ENCODE measurements at places on chromosomes 2 and 18.

- no peak for DNase-seq
Observed at GRCh38 chr2:109457794-109458193, 156.0 kb downstream of the SEPTIN10 start.

DNA sequence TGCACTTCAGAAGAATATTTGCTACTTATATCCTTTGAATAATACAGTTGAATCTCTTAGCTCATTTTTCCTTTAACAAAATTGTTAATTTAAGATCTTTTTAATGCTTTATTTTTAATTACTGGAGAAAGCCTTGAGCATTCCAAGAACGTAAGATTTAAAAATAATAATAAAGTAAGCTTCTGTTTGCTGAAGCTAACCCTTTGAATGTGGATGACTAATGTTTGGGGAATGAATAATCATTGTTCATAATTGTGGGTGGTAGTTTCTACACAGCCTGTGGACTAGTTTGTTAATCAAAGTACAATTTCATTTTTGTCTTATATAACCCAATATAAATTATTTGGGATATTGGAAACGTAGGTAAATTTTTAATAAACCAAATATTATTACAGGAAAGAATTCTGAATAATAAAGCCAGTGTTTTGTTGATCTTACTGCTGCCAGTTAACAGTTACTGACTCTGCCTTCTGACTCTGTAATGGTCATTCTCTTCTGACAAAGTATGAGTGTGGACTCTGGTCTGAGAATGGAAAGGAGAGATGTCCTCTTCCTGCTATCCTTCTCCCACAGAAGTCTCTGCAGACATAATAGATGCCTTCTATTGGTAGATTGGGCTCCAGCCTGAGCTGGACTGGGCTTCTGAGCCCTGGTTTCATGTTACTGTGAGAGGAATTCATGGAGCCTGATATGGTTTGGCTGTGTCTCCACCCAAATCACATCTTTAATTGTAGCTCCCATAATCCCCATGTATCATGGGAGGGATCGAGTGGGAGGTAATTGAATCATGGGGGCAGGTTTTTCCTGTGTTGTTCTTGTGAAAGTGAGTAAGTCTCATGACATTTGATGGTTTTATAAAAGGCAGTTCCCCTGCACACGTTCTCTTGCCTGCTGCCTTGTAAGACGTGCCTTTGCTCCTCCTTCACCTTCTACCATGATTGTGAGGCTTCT is 292.7 kb upstream of the SLC39A10 start:
- DNase-seq, result no peak

GRCh38 chr18:42363446-42364441 is 408.7 kb downstream of the PIK3C3 start:
- no peak for DNase-seq

- DNase-seq, result no peak
Observed at GRCh38 chr2:60414495-60415138, 138.8 kb downstream of the BCL11A start.

- peak; percentile 32 for DNase-seq
Observed at GRCh38 chr18:50836521-50836957, 16.7 kb upstream of the MRO start.

GRCh38 chr2:241091201-241091600 is 10.9 kb downstream of the MTERF4 start:
- DNase-seq, result no peak

DNA sequence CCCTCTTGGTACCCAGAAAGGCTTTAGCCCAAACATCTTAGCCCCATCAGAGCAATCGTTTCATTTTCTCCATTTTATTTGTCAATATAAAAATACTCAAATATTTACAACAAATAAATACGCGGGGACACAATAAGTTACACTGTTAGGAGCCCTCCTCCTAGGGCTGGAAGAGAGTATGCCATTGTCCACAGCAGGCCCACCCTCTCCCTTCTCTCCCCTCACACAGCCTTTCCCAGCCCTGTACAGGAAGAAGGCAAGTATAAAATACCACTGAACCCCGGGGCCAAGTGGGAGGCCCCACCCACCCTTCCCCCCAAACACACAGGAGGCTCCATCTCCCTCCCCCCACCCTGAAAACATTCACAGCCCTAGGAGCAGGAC is 1.9 kb upstream of the ANKRD39 start:
- no peak for DNase-seq

DNA sequence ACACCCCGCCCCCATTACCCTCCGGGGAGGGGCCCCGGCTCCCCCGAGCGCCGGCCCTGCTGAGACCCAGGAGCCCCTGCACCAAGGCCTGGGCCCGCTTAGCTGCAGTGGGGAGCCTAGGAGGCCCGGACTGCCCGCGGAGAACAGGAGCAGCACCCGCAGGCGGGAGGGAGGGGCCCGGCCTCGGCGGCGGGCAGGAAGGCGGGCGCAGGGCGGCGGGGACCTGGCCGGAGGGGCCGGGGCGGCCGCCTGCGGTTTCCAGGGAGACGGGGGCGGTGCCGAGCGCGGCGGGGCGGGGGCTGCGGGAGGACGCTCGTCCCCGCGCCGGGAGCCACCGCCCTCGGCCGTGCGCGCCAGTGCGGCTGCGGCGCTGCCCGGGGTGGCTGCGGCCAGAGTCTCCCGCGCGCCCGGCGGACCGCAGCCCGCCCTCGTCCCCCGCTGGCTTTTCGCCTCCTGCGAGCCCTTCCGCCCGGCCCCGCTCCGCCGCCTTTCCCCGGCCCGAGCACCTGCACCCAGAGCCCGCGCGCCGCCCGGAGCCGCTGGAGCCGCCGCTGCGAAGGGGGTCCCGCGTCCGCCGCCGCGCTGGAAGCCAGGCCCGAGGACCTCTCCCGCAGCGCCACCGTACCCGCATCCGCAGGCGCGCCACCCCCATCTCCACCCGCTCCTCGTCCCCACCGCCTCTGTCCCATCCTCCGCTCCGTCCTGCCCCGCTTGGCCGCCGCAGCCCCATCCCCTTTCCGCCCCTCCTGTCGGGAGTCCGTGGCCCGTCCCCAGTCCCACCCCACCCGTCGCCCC is 17.2 kb downstream of the GPC1 start:
- DNase-seq, result no peak

DNA sequence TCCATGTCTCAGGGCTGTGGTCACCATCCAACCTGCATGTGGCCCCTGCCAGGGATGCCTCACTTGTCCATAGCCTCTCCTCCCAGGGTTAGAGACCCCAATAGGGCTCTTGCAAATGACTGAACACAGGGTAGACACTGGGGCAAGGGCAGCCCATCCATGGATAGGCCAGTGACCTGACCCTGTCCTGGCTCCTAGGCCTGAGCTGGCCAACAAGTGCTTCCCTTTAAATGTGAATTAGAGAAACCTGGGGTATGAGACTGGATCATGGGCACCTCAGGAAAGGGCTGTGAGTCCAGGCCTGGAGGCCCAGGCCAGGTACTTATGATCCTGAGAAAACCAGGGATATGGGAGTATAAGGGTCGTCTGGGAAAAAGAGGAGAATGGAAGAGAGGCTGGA is 64.5 kb downstream of the COPS8 start:
- DNase-seq, result no peak

DNA sequence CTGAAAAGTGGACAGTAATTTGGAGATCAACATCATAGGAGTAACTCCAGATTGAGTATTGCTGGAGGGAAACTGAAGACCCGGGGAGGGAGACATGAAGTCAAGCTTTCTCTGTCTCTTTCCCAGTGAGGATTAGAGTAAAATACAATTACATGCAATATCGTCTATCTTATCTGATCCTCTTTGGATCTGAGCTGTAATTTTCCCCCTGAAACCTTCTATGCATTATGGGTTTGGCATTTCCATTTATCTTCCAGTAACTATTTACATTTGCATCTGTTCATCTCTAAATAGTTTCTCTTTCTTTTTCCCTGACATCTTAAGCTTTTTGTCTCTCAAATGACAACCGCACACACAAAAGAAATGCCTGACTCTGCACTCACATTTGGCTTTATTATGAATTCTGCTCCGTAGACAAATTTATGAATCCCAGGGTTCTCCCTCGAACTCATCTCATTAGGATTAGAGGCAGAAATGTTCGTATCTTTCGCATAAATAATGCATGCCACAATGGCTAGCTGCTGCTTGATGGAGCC is 113.1 kb downstream of the SPP2 start:
- DNase-seq, result no peak

DNA sequence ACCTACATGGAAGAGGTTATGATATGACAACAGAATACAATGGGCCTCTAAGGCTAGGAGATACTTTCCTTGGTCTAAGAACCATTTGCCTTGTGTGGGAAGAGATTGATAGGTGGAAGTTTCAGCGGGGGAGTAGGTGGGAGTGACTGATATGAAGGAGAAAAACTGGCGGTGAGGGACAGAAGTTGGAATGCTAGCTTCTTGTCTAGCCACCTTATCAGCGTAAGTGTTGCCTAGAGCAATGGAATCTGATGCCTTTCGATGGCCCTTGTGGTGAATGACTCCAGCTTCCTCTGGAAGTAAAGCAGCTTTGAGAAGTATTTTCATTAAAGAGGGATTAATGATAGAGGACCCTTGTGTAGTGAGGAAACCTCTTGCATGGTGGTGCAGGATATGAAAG is 121.3 kb upstream of the GULP1 start:
- no peak for DNase-seq

GRCh38 chr2:43609290-43609918 is 13.6 kb upstream of the THADA start:
- DNase-seq, result no peak

GRCh38 chr2:112724591-112725525 is 4.0 kb downstream of the NT5DC4 start:
- no peak for DNase-seq

GRCh38 chr2:26018184-26019055 is 15.5 kb upstream of the RAB10 start:
- no peak for DNase-seq

GRCh38 chr2:219514196-219514761 is at the start of gene ASIC4:
Gene ASIC4 (plus strand): TSS chr2:219514482. CDS start chr2:219514725, 243 bp downstream.
- DNase-seq, result no peak

All from GM12878 (cell line).